CD4-positive, alpha-beta T cell treated with Interleukin-21 for 1 hour (primary cell): ENCODE measurements at places on chromosomes 7 and 10.

DNA sequence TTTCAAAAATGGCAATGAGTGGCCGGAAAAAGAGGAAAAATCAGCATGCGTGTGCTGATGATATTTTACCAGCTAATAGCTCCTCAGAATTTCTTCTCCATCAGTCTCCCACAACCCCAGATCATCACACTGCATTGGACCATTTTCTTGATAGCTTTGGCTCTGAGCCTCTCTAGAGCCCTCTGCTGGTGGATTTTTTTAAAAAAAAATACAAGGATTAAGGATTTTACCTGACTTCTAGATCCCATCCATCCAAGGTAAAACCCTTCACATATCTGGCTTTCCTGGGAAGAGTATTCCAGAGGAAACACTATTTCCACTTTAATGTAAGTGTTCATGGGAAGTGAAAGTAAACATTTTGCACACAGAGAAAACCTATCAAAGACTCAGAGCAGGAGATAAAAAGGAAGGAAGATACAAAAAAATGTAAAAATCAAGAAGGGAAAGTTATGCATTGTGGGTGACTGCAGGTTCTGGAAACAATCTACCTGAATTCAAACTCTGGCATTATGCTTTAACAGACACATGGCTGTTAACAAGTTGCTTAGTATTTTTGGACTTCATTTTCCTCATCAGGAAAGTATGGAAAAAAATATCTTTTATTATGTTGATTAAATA, 380.9 kb downstream of the LRRTM3 start:
- no peak for DNase-seq

- no peak for DNase-seq
Measured at GRCh38 chr10:25818751-25819150, 115.3 kb upstream of the MYO3A start.

DNA sequence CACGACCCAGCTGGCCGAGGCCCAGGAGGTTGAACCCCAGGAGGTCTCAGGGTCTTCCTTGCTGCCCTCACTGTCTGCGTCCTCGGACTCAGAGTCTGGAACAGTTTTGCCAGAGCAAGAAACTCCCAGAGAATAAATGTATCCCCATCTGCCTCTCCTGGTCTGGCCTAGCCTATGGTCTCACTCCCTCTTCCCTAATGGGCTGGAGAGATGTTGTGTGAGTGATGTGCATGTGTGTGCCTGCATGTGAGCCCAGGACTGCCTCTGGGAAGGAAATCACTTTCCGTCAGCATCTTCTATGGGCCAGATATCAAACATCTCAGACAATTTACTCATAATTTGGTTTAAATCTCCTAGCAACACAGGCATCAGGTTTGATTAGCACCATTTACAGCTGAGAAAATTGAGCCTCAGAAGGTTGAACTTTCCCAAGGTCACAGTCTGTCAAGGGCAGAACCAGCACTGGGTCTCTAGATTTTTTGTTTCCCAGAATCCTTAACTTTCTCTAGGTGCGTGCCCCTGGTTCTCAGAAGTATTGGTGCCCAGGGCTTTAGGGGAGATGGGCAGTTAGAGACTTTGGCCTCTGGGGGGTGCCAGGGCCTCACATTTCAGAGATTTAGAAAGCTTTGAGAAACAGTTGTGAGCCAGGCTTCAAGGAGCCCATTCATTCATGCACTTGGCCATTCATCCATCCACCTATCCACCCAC, 4.9 kb downstream of the TMEM270 start:
- no peak for DNase-seq

- DNase-seq, result no peak
Measured at GRCh38 chr10:84706875-84707274, 378.5 kb downstream of the CCSER2 start.

DNA sequence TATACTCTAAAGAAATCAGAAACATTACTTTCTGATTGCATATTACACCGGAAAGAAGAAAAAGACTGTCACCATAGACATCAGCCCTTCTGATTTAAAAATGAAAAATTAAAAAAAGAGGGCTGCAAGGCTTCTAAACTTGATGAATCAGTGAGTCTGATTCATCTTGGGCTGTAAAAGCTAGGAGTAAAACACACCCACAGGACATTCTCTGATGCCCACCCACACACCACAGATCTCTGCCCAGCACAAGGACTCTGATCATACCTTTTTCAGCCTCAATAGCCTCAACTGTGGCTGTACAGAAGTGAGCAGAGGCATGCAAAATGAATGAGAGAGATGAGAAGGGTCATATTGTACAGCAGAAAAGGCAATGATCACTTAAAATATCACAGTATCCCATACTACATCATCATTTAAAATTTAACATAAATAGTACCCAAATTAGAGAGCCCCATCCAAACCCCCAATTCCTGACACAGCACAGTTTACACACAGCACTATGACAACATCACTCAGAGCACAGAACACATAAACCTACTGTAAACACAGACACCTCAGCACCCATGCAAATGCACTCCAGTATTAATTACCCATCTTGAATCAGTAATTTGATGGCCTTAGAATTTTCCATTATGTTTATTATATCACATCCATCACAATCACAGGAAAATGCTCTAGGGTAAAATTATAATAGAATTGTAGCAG, 6.4 kb upstream of the MSS51 start:
- no peak for DNase-seq

GRCh38 chr7:129465080-129465479, 30.8 kb downstream of the STRIP2 start:
- DNase-seq, result no peak

GRCh38 chr10:126686719-126687118, 16.2 kb upstream of the C10orf90 start:
- no peak for DNase-seq

DNA sequence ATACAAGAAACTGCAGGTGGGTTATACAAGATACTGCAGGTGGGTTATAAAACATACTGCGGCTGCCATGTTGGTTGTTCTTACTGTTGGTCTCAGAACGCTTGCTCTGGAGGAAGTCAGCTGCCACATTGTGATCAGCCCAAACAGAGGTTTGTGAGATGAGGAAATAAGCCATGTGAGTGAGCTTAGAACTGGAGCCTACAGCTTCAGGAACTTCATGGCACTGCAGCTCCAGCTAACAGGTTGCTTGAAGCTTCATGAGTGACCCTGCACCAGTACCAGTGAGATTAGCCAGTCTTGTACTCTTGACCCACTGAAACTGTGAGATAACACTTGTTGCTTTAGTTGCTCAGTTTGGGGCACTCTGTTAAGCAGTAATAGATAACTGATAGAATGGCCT, 74.5 kb upstream of the PRKCQ start:
- no peak for DNase-seq

DNA sequence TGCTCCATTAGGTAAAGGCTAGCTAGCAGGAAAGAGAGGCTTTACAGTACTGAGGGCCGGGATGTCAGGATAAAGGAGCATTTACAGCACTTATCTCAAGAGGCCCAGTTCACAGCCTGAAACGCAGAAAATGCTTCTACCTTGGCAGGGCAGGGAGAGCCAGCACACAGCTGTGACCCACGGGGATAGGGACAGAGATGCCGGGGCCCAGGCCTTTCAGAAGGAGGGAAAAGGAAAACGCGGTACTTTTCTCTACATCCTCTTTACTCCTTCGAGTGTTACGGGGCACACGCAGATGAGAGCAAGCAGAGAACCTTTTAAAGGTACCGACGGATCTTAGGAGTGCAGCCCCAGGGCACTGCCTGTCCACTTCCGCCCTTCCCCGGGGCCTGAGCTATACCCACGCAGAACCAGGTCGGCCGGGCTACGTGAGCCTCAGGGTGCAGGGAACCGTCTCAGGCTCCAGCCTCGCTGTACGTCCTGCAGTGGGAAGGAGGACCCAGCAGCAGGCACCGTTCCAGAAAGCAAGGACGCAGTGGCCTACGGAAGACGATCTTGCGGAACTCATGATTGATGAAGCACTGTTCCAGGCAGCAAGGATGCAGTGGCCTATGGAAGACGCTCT, 232.3 kb downstream of the ELFN1 start:
- no peak for DNase-seq

DNA sequence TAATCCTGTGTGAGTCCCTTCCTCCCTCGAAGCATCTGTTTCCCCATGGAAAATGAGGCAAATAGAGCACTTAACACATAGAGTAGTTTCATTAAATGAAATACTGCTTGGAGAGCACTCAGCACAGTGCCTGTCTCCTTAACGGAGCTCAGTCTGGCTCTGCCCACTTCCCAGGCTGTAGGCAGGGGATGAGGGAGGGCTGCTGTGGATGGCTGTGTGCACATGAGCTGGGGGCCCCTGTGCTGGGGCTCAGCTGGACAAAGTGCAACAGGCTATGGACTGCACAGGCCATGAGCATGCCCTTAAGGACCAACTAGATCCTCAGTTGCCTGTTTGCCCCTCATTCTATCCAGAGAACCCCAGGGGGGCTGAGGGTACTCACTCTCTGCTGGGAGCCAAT, 14.5 kb downstream of the ZCCHC24 start:
- DNase-seq, result no peak

- peak; percentile 53 for DNase-seq
Measured at GRCh38 chr10:22002591-22003176, 846 bp downstream of the DNAJC1 start.

DNA sequence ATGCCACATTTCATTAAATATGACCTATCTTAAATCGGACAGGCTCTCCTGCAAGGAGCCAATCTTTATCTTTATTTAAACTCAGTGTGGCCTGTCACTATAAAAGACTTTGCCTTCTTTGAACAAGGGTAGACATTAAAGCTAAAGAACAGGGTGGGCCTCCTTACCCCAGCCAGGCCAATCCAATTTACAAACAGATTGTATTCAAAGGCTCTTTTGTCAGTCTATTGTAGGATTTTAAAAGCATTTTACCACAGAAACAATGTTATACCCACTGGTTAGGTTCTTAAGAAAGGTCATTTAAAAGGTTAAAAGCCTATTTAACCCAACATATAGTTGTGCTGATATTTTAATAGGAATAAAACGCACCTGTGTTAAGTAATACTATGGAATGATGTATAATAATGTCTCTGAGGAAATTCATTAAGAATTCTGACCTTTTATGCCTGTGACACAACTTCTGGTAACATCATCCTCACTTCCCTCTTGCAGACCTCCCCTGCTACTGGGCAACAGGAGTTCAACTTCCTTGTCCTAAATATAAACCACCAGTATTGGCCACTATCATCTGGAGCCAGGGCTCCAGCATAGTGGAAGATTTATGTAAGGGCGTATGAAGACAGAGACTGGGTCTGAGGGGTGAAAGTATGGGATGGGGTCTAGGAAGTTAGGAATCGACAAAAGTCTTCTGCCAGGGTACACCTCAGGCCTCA, 32.5 kb downstream of the MTERF1 start:
- DNase-seq, result no peak

DNA sequence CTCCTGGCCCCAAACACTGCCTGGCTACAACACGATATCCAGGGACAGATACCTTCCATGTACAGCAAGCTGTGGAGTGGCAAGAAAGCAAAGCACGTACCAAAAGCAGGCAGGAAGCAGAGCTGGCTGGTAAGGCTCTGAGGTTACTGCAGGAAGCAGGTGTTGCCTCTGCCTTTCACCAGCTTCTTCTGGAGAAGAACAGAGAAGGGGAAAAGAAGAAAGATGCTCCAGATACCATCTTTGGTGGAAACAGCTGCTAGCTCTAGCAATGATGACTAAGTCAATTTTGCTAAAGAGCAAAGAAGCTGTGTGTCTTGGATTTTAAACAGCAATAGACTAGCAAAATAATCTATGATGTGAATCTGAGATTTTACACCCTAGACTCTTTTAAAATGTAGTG, 34.9 kb upstream of the PRSS1 start:
- peak; percentile 49 for DNase-seq

- no peak for DNase-seq
Measured at GRCh38 chr10:124318076-124318475, 100.6 kb downstream of the OAT start.

- DNase-seq, result no peak
Measured at GRCh38 chr10:12777840-12778585, 223.5 kb downstream of the CCDC3 start.

- DNase-seq, result no peak
Measured at GRCh38 chr10:34709637-34710390, 105.3 kb downstream of the PARD3 start.

- DNase-seq, result peak; percentile 23
Measured at GRCh38 chr10:101301111-101301731, 52.7 kb upstream of the BTRC start.

GRCh38 chr10:127908106-127908958, 1.4 kb downstream of the PTPRE start:
- no peak for DNase-seq

GRCh38 chr7:26409661-26410547, 118.2 kb downstream of the SNX10 start:
- no peak for DNase-seq

DNA sequence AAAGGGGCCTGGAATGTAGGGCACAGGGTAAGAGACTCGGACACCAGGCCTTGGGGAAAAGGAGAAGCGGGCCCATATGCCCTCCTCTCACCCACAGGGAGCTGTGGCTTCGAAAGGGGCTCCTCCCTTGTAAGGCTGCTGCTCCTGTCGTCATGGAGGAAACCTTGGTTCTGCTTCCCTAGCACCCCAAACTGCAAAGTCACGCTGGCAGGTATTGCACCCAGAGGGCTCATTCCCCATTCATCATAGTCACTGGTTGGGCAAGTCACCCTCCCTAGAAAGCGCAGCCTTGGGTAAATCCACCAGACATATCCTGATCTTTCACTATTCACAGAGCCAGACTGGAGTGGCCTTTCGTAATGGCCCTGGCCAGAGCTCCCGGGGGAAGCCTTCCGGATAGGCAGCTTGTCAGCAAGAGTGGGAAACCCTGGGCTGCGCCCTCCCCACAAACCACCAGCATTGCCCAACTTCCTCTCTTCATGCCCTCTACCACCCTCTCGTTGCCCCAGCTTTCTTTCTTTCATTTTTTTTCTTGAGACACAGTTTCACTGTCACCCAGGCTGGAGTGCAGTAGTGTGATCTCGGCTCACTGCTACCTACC, 121.0 kb downstream of the HIP1 start:
- peak; percentile 76 for DNase-seq

- DNase-seq, result no peak
Measured at GRCh38 chr7:42222125-42222524, 14.9 kb downstream of the GLI3 start.

DNA sequence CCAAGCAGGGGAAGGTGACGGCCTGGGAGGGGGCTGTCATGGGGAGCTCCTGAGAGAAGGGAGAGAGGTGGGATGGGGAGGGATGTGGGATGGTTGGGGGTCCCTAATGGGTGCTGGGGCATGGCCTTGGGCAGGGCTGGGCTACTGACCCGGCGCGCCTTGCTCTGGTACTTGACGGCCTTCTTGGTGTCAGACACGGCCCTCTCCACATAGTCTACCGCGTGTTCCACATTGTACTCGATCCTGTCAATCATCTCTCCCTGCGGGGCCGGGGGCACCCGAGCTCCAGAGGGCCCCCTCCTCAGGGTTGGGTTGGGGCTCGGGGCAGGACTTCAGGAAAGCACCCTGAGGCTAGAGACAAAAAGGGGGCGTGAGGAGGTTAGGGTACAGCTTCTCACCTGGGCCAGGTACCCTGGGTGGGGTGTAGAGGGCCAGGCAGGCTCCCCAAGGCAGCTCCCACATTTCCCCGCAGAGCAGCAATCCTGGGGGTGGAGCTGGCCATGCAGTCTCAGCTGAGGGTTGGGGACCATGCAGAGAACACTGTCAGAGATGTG, 17.3 kb downstream of the BUD23 start:
- DNase-seq, result no peak

GRCh38 chr10:22684699-22685098, 29.7 kb downstream of the PIP4K2A start:
- no peak for DNase-seq
